Hematopoietic multipotent progenitor cell (in vitro differentiated cells): ENCODE measurements at places on chromosomes 7 and 10. TPM values are rescaled to one million over a fixed set of nuclear protein-coding genes. Genes with fewer than 3 reads are reported as not detected.

PNLIP gene
- not detected for total RNA-seq

ABCB8 gene
- 27.5 TPM for total RNA-seq

MRPL43 gene
- total RNA-seq, result 81.6 TPM

TMEM26 gene
- total RNA-seq, result under 0.01 TPM

ADIRF gene
- total RNA-seq, result not detected

CALML3 gene
- not detected for total RNA-seq

CTBP2 gene
- 120 TPM for total RNA-seq

UFSP1 gene
- 4.6 TPM for total RNA-seq

TBXAS1 gene
- total RNA-seq, result 121 TPM

TMEM236 gene
- under 0.01 TPM for total RNA-seq

SLC26A3 gene
- total RNA-seq, result not detected
